ENCODE measurements at places on chromosomes 2 and 18.

- DNase-seq = no peak
Observed at GRCh38 chr2:231300722-231301076, 94.8 kb upstream of the B3GNT7 start.

GRCh38 chr18:36296650-36297416 is 680 bp upstream of the FHOD3 start:
- DNase-seq = no peak

DNA sequence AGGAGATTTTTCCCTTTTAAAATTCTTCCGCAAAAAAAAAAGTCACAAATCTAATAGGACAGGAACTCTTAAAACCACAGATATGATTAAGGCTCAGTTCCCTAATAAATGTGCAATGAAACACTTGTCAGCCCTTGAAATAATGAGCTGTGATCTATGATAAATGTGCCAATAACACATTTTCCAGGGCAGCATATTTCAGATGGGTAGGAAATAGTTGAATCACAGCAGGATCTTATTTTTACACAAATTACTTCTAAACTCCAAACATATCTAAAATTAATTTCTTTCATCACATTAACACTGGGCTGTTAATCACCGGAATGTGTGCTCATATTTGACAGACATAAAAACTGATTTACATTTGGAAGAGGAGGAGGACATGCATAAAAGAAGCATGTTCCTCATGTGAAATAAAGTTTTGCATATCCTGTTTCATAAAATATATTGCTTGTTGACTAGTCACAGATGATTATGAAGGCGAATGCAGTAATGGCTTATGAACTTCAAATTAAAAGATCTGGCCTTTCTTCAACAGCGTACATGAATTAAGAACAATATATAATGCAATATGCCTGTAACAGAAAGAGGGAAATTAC is 281.4 kb downstream of the PAX3 start:
- no peak for DNase-seq

DNA sequence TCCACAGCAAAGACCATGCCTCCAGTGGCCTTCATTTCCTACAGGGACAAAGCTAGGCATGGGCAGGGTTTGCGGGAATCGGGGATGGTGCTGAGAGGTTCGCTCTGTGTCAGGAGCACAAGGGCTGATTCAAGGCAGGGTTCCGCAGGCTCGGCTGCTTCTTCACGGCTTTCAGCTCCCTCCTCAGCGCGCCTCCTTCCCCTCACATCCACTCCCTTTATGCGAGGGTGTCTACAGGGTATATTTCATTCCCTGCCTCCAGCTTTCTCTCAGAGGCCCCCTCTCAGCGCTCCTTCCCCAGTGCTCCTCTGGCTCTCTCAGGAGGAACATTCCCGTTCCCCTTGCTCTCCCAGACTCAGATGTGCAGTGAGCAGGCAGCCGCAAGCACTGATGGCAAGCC is 78.7 kb upstream of the ASB18 start:
- no peak for DNase-seq

GRCh38 chr2:56017784-56018183 is 94.2 kb upstream of the EFEMP1 start:
- no peak for DNase-seq

GRCh38 chr18:67367540-67367939 is 149.0 kb downstream of the DSEL start:
- DNase-seq = no peak

- DNase-seq = no peak
Observed at GRCh38 chr2:104120171-104120570, 733.7 kb upstream of the POU3F3 start.

- DNase-seq = no peak
Observed at GRCh38 chr2:229947544-229947943, 25.2 kb downstream of the FBXO36 start.

DNA sequence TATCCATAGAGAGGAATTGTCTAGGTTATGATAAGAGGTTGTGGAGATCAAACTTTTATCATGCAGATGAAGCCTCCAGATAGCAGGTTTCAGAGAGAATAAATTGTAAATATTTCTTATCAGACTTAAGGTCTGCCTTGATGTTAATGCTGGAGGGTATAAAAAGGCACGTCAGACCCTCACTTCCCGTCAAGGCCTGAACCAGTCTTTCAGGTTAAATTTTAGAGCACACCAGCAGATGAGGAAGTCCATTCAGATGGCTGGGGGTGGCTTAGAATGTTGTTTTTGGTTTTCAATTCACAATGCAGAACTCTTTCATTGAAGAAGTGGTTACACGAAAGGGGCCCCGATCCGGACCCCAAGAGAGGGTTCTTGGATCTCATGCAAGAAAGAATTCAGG is 144.4 kb upstream of the FBXO11 start:
- no peak for DNase-seq

GRCh38 chr18:55573386-55573785 is 14.6 kb downstream of the TCF4 start:
- no peak for DNase-seq

- no peak for DNase-seq
Observed at GRCh38 chr2:72236445-72237067, 88.9 kb upstream of the CYP26B1 start.

GRCh38 chr2:64400733-64401528 is 53.0 kb upstream of the LGALSL start:
- no peak for DNase-seq

DNA sequence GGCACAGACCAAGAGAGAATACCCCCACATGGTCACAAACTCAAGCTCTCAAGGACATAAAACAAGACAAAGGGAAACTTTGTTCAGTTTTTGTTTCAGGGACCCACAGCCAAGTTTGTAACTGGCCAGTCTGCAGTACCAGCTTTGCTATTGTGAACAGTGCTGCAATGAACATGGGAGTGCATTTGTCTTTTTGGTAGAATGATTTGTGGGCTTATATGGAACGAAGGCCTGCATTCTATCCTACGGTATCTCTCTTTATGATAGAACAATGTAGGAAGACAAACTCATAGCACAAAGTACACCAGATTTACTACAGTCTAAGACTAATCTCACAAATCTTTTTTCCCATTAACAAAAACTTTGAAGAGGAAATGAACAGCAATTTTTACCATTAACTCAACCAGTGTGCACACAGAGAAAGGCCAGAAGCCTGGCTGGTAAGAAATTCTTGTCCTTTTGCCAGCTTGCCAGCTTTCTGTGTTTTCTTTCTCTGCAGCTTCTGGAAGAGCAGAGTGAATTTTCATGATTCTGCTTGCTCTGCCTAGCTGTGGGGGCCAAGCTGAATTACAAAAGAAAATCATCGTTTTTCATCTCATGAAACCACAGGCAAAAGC is 37.1 kb upstream of the FEZ2 start:
- DNase-seq = no peak

DNA sequence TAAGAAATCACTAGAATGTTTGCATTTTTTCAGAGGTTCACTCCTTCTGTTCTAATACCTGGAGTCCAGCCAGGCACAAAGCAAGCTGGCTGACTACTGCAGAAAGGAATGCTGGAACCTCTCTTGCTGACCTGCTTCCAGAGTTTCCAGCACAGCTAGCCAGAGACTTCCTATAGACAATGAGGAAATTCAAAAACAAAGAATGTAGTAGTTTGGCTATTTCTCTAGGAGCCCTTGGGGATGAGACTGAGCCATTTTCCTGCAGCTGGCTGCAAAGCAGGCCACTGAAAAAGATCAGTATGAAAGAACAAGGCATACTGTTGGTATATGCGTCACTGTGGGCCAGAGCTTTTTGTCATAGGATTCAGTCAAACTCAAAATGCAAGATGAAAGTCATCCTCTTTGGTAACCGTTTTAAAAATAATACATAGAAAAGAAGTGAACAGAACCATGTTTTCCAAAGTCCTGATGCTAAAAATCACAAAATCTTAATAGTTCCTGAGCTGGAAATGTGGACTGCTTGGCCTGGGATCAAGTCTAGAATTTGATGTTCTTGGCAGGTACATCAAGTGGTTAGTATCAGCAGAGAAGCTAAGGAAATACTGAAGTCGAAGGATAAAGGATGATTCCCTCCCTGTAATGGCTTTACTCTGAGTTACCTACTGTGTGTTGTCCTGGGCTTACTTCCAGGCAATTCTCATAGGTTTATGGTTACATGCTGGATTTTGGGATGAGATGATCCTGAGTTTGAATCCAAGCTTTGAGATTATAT is 9.0 kb upstream of the DSEL start:
- no peak for DNase-seq

GRCh38 chr2:36982467-36982866 is 16.1 kb upstream of the STRN start:
- DNase-seq = no peak

- peak; percentile 40 for DNase-seq
Observed at GRCh38 chr2:224039080-224039769, at the start of gene SERPINE2. SERPINE2 (minus strand) TSS chr2:224039286; CDS start chr2:224001900, 37,386 bp downstream.

DNA sequence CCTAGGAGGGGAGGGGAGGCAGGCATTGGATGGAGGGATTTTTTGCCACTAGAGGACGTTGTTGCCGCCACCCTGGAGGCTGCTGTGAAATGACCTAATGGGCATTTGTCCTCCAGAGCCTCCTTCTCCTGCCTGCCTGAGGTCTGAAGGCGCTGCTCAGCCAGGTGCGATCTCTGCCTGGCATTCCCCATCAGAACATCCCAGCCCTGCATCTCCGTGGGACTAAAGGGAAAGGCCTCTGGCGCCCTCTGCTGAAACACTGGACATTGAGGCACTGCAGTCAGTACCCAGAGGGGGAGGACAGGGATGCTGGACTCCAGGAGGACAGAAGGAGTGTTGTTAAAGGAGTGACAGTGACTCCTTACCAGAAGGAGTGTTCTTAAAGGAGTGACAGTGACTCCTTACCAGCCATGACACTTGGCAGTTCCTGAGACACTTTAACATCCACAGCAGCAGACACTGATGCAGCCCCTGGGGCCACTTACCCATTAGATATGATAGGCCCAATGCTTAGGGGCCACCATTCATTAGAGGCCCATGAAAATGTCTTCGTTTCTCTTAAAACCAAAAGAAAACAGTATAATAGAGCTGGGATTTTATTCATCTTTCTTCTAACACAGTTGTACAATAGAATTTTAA is 17.0 kb downstream of the THNSL2 start:
- DNase-seq = no peak

- DNase-seq = no peak
Observed at GRCh38 chr2:148876595-148877402, 1.8 kb downstream of the KIF5C start.

- DNase-seq = no peak
Observed at GRCh38 chr2:214730800-214731407, 78.6 kb downstream of the BARD1 start.

DNA sequence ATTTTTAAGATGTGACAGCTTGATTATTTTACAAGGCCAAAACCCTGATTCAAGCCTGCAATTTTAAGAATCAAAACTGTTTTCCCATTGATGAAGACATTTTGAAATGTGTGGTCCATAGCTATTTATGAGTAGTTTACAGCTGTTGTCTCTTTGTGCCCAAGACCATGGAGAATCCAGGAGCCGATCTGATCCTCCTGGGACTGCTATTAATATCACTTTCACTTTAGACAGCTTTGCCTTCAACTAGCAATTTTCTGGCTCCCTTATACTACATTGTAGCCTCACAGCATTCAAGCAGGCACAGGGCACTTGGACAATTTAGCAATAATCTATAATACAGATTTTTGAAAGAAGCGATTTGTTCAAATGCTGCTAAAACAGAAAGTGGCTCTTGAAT is 172.9 kb downstream of the SLC8A1 start:
- DNase-seq = no peak

DNA sequence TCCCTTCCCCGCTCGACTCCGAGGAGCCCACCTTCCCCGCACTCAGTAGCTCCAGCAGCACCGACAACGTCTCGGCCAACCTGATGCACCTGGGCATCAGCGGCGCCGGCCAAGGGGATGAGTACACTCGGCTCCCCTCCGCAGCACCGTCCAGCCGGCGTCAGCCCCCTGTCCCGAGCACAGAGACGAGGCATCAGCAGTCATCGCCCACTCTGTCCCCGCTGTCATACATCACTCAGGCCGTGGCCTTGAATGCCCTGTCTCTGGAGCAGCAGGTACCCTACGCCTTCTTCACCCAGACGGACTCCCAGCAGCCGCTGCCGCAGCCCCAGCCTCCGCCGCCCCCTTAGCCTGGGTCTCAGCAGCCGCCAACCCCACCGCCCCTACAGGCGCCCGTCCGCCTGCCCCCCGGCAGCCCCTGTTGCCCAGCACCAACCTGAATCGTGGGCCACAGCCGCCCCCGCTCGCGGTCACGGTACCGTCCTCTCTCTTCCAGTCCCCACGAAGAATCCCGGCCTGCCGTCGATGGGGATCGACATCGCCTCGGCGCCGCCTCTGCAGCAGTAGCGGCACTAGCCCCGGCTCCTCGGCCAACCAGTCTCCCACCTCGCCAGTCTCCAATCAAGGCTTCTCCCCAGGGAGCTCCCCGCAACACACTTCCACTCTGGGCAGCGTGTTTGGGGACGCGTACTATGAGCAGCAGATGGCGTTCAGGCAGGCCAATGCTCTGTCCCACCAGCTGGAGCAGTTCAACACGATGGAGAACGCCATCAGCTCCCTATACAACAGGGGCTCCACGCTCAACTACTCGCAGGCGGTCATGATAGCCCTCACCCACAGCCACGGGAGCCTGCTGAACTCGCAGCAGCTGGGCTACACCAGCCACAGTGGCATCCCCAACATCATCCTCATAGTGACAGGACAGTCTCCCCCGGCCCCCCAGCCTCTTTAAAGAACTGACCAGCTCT is 1195.9 kb upstream of the CHAC2 start:
- DNase-seq = no peak

GRCh38 chr18:41012194-41012593 is 942.8 kb upstream of the PIK3C3 start:
- no peak for DNase-seq

DNA sequence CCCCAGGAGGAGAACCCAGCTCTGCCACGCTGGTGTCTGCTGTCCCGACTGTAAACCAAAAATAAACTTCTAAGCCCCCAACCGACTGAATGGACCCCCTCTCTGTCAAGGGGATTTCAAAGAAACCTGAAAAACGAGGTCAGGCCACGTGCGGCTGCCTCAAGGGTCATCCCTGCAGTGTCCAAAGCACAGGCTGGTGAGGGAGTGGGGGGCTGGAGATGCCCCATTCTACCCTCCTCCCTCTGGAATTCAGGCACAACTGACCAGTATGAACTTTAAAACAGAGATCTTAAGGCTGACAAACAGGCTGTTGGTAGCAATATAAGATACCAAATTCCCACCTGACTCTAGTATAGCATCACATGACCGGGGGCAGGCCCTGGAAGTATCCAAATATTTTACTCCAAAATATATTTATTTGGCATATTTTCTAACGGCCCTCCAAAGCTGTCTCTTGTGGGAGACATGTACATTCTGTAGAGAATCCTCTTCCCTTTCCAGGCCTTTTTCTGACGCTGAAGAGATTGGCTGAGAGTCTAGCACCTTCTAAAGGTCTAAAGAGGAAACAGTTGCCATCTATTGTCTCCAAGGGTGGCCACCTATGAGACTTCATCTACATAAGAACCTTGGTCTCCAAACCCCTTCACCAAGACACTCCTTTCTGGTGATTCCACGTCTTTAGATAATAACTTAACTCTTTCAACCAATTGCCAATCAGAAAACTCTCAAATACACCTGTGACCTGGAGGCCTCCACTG is 40.4 kb upstream of the CTDP1 start:
- no peak for DNase-seq

GRCh38 chr2:234905547-234906265 is 46.1 kb upstream of the SH3BP4 start:
- no peak for DNase-seq

Data from stimulated activated CD8-positive, alpha-beta memory T cell treated with anti-CD3 and anti-CD28 coated beads, Interleukin-2, amount 100 ng/mL, for 48 hours (primary cell).